Right atrium auricular region (tissue), 2 donors: ENCODE measurements at places on chromosomes 4 and X. TPM values are rescaled to one million over a fixed set of nuclear protein-coding genes. Genes with fewer than 3 reads are reported as not detected.

- no peak for DNase-seq
These were observed at the start of gene SPINK2 for GRCh38 chr4:56821381-56822243. TSS of gene SPINK2 (minus strand) at chr4:56821701. CDS start at chr4:56821662, 39 bp downstream.

- DNase-seq: no peak
These were observed 103.7 kb downstream of the APOOL start for GRCh38 chrX:85107407-85107806.

GRCh38 chrX:130770615-130771014, 132.4 kb downstream of the ENOX2 start:
- no peak for DNase-seq

The RPS3A gene
- total RNA-seq: 1,734 TPM

- no peak for DNase-seq
These were observed 128.4 kb upstream of the TBC1D9 start for GRCh38 chr4:140884431-140885058.

The AP1S2 gene
- total RNA-seq: 184 TPM

The TMPRSS11F gene
- total RNA-seq: not detected

The MAGEA12 gene
- not detected for total RNA-seq

DNA sequence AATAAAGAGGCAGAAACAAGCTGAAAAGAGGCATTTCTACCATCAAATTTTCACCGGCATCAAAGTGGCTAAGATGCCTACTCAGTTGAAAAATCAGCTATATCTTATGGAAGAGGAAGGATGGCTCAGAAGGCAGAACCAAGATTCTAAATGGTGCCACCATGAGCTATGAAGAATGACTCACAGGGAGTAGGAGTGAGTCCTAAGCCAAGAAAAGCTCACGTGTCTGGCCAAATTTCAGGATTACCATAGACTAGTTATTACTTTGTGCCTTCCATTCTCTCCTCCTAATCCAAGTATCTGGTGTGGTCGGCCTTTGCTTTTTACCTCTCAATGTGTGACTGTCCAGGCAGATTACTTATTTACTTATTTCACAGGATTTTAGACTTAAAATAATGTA, 54.8 kb downstream of the BMP3 start:
- no peak for DNase-seq
